ENCODE measurements at places on chromosomes 6 and 20. TPM values are rescaled to one million over a fixed set of nuclear protein-coding genes. Genes with fewer than 3 reads are reported as not detected.

Gene DAAM2
- 22.1 TPM for total RNA-seq

Gene HCRTR2
- not detected for total RNA-seq

Gene TGM3
- total RNA-seq, result 27.7 TPM

Gene IP6K3
- 1.5 TPM for total RNA-seq

DNA sequence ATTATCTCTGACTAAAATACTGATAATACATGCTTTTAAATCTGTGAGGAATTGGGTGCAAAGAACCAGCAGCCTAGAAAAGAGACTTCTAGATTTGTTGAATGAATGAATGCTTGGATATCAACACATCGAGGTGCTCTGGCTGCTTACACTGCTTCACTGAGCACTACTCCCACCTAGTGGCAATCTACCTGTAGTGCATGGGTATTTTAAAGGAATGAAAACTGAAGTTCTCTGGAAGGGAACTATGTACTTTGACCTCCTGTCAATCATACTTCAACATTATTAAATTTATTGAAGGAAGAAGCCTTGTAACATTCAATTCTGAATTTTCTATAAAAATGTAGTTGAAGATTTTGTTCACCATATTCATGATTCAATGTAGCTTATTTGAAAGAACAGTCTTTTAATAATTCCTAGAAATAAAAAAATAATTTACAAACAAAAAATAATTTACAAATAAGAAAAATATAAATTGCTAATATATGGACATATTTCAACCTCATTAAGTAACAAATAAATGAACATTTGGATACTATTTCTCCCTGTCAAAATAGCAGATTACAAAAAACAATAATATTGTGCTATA is 111.2 kb upstream of the MMS22L start:
- no peak overlapping the region for H3K27ac ChIP-seq
- H3K4me1 ChIP-seq, result no peaks in the 10 kb centered on the region
- no peak for DNase-seq
- H3K27me3 ChIP-seq, result no peaks in the 10 kb centered on the region

DNA sequence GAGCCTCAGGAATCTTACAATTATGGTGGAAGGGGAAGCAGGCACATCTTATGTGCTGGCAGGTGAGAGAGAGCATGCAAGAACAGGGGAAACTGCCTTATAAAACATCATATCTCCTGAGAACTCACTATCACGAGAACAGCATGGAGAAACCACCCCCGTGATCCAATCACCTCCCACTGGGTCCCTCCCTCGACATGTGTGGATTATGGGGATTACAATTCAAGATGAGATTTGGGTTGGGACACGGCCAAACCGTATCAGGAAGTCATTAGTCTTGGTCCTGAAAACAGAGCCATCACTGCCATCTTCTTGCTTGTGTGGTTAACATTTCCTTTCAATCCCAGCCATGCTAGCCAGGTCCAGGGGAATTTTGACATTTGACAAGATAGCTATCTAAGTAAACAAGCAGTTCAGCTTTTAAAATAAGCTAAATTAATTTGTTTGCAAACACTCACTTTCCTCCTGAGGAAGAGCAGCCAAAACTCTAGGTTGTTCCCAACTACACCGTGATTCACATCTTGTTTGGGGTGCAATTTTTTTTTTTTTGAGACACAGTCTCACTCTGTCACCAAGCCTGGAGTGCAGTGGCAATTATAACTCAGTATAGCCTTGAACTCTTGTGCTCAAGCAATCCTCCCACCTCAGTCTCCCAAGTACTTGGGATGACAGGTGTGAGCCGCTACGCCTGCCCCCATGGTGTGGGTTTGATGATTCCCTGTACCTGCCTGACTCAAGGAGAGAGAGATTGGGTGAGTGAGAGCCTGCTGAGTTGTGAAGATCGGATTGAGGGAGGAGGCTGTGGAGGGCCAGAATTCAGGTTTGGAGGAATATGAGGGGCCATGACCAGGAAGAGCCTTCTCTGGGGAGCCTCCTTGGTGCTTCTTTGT is 13.0 kb upstream of the PPP1R14C start:
- H3K27me3 ChIP-seq, result no peaks in the 10 kb centered on the region
- DNase-seq, result no peak
- H3K4me1 ChIP-seq, result no peaks in the 10 kb centered on the region
- no peak overlapping the region for H3K4me3 ChIP-seq

GRCh38 chr6:129117355-129117754 is 234.4 kb downstream of the LAMA2 start:
- DNase-seq, result no peak
- H3K36me3 ChIP-seq, result no peaks in the 10 kb centered on the region
- H3K27ac ChIP-seq, result peak overlapping the region; percentile 24
- no peaks in the 10 kb centered on the region for H3K27me3 ChIP-seq
- H3K4me1 ChIP-seq, result peaks cover 23% of the 10 kb centered on the region

GRCh38 chr20:47355489-47356219 is 845 bp downstream of the ZMYND8 start:
- no peaks in the 10 kb centered on the region for H3K27me3 ChIP-seq
- H3K4me3 ChIP-seq, result peak overlapping the region; percentile 23
- no peaks in the 10 kb centered on the region for H3K36me3 ChIP-seq
- peak overlapping the region; percentile 99 for H3K27ac ChIP-seq
- peaks cover 100% of the 10 kb centered on the region for H3K4me1 ChIP-seq

DNA sequence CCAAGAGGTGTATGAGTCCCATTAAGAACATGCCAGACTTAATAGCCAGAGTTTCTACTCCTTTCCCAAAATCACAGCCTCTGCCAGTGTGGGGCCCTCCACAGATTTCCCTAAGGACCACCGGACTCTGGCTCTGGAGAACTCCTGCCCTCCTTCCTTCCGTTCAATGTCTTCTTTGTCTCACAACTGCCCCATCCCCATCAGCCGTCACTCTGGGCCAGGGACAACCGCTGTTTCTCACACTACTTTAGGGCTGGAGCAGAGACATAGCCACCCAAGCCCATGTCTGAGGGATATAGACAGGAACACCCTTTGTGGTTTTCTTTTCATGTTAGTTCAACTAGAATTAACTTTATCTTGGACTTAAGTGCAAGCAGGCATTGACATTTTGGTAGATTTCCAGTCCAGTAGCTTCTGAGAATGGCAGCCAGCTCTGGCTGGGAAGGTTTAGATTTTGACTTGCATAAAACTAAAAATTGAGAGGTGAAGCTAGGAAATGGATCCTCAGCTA is 6.7 kb upstream of the ACSS1 start:
- H3K27ac ChIP-seq, result no peak overlapping the region
- peaks cover 5% of the 10 kb centered on the region for H3K4me1 ChIP-seq
- no peak for DNase-seq

DNA sequence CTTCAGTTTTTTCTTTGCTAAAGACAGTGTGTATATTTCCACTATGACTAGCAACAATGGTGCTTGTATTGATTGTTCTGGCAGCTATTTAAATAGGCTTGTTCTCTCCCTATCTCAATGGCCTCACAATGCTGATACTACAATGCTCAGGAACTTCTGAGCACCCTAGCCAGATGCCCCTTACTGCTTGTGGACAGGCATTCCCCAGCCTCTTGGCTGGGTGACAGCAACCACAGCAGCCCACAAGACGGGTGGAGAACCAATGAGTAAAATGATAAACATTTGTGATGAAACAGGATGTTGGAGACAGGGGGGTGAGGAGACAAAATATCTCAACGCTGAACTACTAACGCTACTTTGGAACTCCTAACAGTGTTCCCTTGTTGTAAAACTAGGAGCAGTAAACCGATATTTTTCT is 42.3 kb downstream of the HIVEP2 start:
- no peaks in the 10 kb centered on the region for H3K36me3 ChIP-seq
- no peak overlapping the region for H3K4me3 ChIP-seq
- DNase-seq, result no peak
- H3K27me3 ChIP-seq, result no peaks in the 10 kb centered on the region
- peaks cover 30% of the 10 kb centered on the region for H3K4me1 ChIP-seq

GRCh38 chr6:43842231-43842794 is 72.3 kb downstream of the VEGFA start:
- H3K4me3 ChIP-seq, result no peak overlapping the region
- no peaks in the 10 kb centered on the region for H3K27me3 ChIP-seq
- no peak for DNase-seq
- no peak overlapping the region for H3K27ac ChIP-seq

DNA sequence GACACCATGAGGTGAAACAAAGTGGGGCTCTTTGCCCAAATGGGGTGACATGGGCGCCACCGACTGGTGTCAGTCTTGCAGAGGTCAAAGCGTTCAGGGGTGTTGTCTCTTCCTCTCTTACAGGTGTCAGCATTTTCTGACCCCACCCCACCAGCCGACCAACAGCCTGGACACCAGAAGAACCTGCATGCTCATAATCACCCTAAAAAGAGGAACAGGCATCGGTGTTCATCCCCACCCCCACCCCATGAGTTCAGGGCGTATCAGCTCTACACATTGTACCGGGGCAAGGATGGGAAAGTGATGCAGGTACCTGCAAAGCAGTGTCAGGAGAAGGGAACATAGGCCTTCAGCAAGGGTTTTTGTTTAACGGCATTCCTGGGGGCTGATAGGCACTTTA is 14.8 kb downstream of the LYRM2 start:
- no peaks in the 10 kb centered on the region for H3K4me1 ChIP-seq
- DNase-seq, result no peak
- H3K36me3 ChIP-seq, result peaks cover 12% of the 10 kb centered on the region
- no peaks in the 10 kb centered on the region for H3K27me3 ChIP-seq
- no peak overlapping the region for H3K4me3 ChIP-seq

DNA sequence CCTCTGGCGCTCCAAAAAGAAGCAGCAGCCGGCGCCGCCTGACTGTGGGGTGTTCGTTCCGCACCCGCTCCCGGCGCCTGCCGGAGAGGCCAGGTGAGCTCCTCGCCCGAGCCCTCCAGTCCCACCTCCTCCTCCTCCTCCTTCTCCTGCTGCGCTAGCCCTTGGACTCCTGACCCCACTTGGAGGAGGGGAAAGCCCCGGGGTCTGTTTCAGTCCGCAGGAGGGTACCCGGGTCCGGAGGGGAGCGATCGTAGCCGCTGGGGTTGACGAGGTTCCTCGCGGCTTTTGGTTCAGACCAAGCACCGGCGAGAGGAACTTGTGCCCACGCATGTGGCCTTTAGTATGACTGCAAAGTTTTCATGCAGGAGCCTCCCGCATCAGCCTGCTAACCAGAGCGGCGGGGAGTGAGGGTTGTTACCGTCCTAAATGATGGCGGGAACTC is 493 bp downstream of the CRYBG1 start:
- H3K36me3 ChIP-seq, result no peaks in the 10 kb centered on the region
- no peak overlapping the region for H3K27ac ChIP-seq
- H3K4me1 ChIP-seq, result peaks cover 18% of the 10 kb centered on the region
- no peak for DNase-seq
- H3K27me3 ChIP-seq, result no peaks in the 10 kb centered on the region

GRCh38 chr6:39952167-39952566 is 17.9 kb upstream of the MOCS1 start:
- H3K36me3 ChIP-seq, result no peaks in the 10 kb centered on the region
- H3K27ac ChIP-seq, result no peak overlapping the region
- no peak overlapping the region for H3K4me3 ChIP-seq

- no peaks in the 10 kb centered on the region for H3K4me1 ChIP-seq
- H3K27me3 ChIP-seq, result no peaks in the 10 kb centered on the region
- DNase-seq, result no peak
- no peak overlapping the region for H3K4me3 ChIP-seq
- no peak overlapping the region for H3K27ac ChIP-seq
These were observed 48.9 kb upstream of the IYD start for GRCh38 chr6:150319924-150320323.

DNA sequence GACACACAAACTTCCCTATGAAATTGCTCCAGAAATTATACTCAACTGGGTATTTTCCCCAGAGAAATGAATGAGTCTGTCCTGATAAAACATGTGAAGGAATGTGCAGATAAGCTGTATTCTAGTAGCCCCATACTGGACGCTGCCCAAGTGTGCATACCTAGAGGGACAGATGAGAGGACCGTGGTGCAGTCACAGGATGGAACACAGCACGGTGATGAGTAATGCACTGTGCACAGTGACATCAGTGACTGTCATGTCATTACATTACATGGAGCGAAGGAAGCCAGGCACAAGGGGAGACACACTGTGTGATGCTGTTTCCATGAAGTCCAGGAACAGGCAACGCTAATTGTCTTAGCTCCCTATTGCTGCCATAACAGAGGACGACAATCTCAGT is 155.5 kb downstream of the CDH4 start:
- DNase-seq, result no peak

- no peak overlapping the region for H3K27ac ChIP-seq
- no peak for DNase-seq
- H3K4me3 ChIP-seq, result no peak overlapping the region
- no peaks in the 10 kb centered on the region for H3K4me1 ChIP-seq
- no peaks in the 10 kb centered on the region for H3K27me3 ChIP-seq
- no peaks in the 10 kb centered on the region for H3K36me3 ChIP-seq
These were observed 97.0 kb downstream of the TSHZ2 start for GRCh38 chr20:53069132-53069531.

- no peak for DNase-seq
- no peaks in the 10 kb centered on the region for H3K36me3 ChIP-seq
- no peaks in the 10 kb centered on the region for H3K27me3 ChIP-seq
- H3K4me3 ChIP-seq, result no peak overlapping the region
These were observed 46.4 kb upstream of the SPDEF start for GRCh38 chr6:34602318-34603111.

DNA sequence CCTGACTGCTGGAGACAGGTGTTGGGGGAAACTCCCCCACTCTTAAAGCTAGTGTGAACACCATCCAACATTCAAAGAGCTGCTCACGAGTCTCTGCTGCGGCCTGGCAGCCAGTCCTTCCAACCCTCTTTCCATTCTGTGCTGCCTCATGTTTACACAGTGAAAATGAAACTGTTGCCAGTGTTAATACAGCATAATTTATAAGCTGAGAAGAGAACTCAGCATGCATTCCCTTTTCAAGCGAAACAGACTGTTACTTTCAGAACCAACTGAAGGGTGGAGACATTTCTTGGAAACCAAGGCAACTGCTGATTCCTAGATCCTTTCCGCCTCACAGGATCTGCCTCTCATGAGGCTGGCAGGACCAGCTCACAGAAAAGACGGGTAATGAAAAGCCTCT is 533.8 kb upstream of the ID4 start:
- no peak for DNase-seq
- peak overlapping the region; percentile 36 for H3K27ac ChIP-seq
- no peaks in the 10 kb centered on the region for H3K36me3 ChIP-seq
- no peaks in the 10 kb centered on the region for H3K27me3 ChIP-seq
- peaks cover 4% of the 10 kb centered on the region for H3K4me1 ChIP-seq

GRCh38 chr6:143457563-143458359 is 7.2 kb downstream of the PEX3 start:
- H3K36me3 ChIP-seq, result no peaks in the 10 kb centered on the region
- peaks cover 33% of the 10 kb centered on the region for H3K4me1 ChIP-seq
- no peaks in the 10 kb centered on the region for H3K27me3 ChIP-seq
- DNase-seq, result no peak
- no peak overlapping the region for H3K4me3 ChIP-seq

GRCh38 chr20:20083807-20084206 is 31.5 kb downstream of the CFAP61 start:
- no peak for DNase-seq
- no peak overlapping the region for H3K4me3 ChIP-seq
- no peak overlapping the region for H3K27ac ChIP-seq
- peaks cover 6% of the 10 kb centered on the region for H3K4me1 ChIP-seq

Measured in vagina (tissue), 2 donors.